ENCODE measurements at places on chromosomes 1 and 21.

GRCh38 chr1:45846931-45847330 is 43.5 kb downstream of the MAST2 start:
- H3K27me3 ChIP-seq, result no peaks in the 10 kb centered on the region
- no peak for DNase-seq
- peaks cover 14% of the 10 kb centered on the region for H3K4me1 ChIP-seq
- peaks cover 16% of the 10 kb centered on the region for H3K36me3 ChIP-seq

- DNase-seq, result no peak
- H3K36me3 ChIP-seq, result no peaks in the 10 kb centered on the region
- no peaks in the 10 kb centered on the region for H3K27me3 ChIP-seq
Observed at GRCh38 chr1:175221557-175222175, 29.1 kb upstream of the KIAA0040 start.

DNA sequence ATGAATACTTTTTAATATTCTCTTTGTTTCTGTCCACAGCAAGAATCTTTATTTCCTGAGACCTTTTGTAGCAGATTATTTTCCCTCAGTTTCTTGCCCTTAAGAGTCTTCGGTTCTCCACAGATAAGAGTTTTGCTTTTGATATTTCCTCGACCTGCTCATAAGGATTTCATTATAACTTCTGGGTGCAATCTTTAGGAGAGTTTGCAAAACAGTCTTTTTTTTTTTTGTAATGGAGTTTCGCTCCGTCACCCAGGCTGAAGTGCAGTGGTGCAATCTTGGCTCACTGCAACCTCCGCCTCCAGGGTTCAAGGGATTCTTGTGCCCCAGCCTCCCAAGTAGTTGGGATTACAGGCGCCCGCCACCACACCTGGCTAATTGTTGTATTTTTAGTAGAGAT is 10.1 kb upstream of the UBE4B start:
- no peak for DNase-seq
- H3K36me3 ChIP-seq, result no peaks in the 10 kb centered on the region
- no peaks in the 10 kb centered on the region for H3K27me3 ChIP-seq
- H3K4me1 ChIP-seq, result no peaks in the 10 kb centered on the region
- H3K4me3 ChIP-seq, result no peak overlapping the region
- no peak overlapping the region for H3K27ac ChIP-seq

GRCh38 chr1:156887317-156887716 is 6.2 kb upstream of the PEAR1 start:
- no peak for DNase-seq
- peaks cover 45% of the 10 kb centered on the region for H3K27me3 ChIP-seq
- H3K27ac ChIP-seq, result no peak overlapping the region

- H3K27ac ChIP-seq, result peak overlapping the region; percentile 99
- H3K27me3 ChIP-seq, result no peaks in the 10 kb centered on the region
Observed at GRCh38 chr1:234600418-234601281, 9.3 kb downstream of the IRF2BP2 start.

GRCh38 chr1:96355521-96355920 is 366.1 kb upstream of the PTBP2 start:
- H3K27ac ChIP-seq, result no peak overlapping the region
- no peaks in the 10 kb centered on the region for H3K27me3 ChIP-seq
- no peaks in the 10 kb centered on the region for H3K36me3 ChIP-seq

DNA sequence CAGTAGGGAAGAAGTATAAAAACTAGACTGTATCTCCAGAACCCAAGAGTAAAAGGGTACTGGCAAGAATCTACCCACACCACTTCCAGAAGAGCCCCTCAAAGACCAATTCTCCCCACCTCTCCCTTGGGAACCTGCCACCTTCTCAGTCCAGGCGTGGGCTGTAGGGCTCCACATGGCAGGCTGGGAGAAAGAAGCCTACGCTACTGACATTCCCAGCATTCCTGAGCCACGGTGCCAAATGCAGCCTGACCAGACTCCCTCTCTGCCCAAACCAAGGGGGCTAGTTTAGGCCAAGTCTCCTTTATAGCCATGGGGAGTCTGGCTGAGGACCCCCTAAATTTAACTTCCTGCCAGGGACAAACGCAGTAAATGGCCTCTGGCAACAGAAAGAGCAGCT is 2.0 kb downstream of the UBE2Q1 start:
- peak overlapping the region; percentile 90 for H3K4me3 ChIP-seq
- DNase-seq, result no peak
- no peaks in the 10 kb centered on the region for H3K27me3 ChIP-seq
- H3K27ac ChIP-seq, result peak overlapping the region; percentile 90
- H3K36me3 ChIP-seq, result peaks cover 72% of the 10 kb centered on the region

- H3K27ac ChIP-seq, result no peak overlapping the region
- H3K27me3 ChIP-seq, result peaks cover 2% of the 10 kb centered on the region
- no peaks in the 10 kb centered on the region for H3K4me1 ChIP-seq
Observed at GRCh38 chr1:208756339-208756981, 512.3 kb upstream of the PLXNA2 start.

- peaks cover 47% of the 10 kb centered on the region for H3K4me1 ChIP-seq
- peak within 1 kb of the TSS; percentile 95 for H3K27ac ChIP-seq
- peak within 1 kb of the TSS; percentile 94 for H3K4me3 ChIP-seq
- H3K27me3 ChIP-seq, result peaks cover 9% of the 10 kb centered on the region
- peaks cover 3% of the 10 kb centered on the region for H3K36me3 ChIP-seq
Observed at GRCh38 chr1:200738327-200738948, at the start of gene CAMSAP2. Gene CAMSAP2, plus strand, starts transcription at chr1:200738893. Its CDS starts 935 bp downstream, at chr1:200739828.

DNA sequence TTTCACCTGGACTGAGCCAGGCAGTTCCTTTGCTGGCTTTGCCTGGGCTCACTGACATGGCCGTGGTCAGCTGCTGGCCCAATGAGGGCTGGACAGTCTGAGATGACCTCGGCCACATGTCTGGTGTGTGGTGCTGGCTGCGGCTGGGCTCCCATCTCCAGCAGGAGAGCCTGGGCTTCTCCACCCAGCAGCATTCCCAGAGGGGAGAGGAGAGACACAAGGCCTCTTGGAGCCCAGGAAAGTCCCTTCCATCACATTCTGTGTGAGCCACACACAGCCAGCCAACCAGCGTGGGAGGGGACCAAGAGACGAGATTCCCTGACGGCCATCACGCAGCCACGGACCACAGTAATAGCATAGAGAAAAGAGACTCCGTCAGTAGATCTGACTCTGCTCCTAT is 21.1 kb upstream of the SUMO3 start:
- H3K4me1 ChIP-seq, result no peaks in the 10 kb centered on the region
- no peak for DNase-seq
- H3K27me3 ChIP-seq, result no peaks in the 10 kb centered on the region

DNA sequence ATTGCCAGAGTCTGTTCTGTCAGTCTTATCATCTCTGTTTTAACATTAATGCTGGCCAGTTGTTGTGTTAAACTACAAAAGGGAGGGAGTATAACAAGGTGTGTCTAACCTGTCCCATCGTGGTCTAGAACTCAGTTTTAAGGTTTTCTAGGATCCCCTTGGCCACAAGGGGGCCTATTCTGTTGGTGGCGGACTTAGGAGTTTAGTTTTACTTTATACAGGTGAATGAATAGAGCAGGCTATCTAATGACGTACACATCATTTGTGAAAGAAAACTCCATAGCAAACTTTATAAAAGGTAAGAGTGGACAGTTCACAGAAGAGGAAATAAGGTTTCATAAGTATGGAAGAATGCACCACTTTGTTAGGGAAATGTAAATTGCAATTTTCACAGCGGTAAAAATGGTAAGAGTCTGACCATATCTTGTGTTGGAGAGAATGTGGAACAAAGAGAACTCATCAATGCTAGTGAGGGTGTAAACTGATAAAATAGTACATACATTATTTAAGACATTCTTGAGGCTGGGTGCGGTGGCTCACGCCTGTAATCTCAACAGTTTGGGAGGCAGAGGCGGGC is 2.5 kb upstream of the ATF6 start:
- H3K27ac ChIP-seq, result peak overlapping the region; percentile 15
- H3K36me3 ChIP-seq, result peaks cover 23% of the 10 kb centered on the region
- H3K4me3 ChIP-seq, result peak overlapping the region; percentile 43
- no peaks in the 10 kb centered on the region for H3K27me3 ChIP-seq

- peaks cover 19% of the 10 kb centered on the region for H3K4me1 ChIP-seq
- no peaks in the 10 kb centered on the region for H3K27me3 ChIP-seq
- H3K36me3 ChIP-seq, result peaks cover 3% of the 10 kb centered on the region
Observed at GRCh38 chr1:27539901-27540861, 50.2 kb upstream of the WASF2 start.

DNA sequence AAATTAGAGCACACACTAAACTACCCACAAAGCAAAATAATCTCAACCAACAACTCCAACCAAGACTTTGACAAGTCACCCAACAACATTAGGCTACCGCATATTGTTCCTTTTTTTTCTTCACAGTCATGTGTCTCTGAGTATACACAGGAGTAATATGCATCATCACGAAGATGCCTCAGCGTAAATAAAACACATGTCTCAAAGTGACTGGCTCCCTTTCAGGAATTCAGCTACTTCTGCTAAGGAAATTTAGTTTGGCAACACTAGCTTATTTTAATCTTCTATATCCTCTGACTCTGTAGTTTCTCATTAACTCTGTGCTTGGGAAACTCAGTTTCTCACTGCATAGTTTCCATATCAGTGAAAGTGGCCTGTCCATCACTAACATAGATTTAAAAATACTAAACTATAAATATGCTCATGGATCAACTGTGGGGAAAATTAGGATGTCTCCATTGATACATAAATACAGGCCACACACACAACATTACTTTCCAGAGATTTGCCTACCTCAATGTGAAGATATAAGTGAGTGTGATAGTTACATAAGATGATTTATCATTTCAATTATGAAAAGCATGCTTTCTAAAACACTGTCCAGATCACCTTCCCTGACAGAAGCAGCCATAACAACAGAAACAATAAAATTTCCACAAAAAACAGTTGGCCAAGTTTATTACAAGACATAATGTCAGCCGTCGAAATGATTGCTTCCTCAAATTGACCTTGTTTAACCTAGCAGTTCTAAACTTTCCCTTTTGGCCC is 113.2 kb downstream of the PTGER3 start:
- DNase-seq, result no peak
- no peaks in the 10 kb centered on the region for H3K36me3 ChIP-seq
- no peak overlapping the region for H3K27ac ChIP-seq
- no peaks in the 10 kb centered on the region for H3K4me1 ChIP-seq
- no peak overlapping the region for H3K4me3 ChIP-seq

DNA sequence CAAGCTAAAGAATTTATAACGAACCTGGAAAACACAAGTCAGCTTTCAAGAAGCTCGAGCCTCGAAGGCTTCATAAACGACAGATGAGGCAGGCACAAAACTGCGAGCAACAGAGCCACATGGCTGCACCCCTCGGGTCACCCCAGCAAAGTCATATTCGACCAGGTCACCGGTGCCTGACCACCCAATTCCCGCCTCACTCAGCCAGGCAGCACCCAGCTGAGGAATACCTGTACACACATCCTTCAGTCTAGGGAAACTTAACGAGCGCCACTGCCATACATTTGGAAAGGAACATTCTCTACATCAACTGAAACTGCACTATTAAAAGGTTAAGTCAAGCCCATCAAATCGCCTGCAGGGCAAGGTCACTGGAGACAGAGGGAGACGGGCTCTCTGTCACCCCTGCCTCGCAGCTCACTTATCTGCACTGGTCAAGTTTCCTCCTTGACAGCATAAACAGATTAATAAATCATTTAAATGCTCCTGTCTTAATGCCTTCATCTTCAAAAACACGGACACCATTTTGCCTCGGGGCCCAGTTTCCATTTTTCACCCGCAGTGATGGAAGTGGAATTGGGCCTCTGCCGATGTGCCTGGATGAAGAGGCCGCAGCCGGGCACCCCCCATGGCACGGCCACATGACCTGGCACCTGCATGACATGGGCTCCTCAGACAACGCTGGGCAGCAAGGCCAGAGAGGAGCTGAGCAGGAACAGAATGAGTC is 20.6 kb downstream of the NPHP4 start:
- no peaks in the 10 kb centered on the region for H3K4me1 ChIP-seq
- no peak overlapping the region for H3K4me3 ChIP-seq
- H3K36me3 ChIP-seq, result peaks cover 28% of the 10 kb centered on the region
- DNase-seq, result no peak

DNA sequence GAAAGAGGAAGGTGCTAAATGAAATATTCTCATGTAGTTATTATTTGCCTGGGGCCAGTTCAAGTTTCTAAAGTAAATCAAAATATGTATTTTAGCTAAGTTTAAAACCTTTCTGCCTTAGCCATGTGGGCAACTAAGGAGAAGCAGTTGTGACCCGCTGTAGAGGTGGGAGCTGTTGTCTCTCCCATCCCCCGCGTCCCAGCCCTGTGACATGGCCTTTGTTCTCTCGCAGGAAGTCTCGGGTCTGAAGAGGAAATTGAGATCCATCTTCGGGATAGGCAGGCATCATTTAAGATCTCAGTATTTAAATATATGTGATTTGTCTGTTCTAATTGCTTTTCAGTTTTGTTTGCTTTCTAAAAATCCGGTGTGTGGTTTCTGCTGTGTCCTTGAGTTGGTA is 121.5 kb downstream of the CAMTA1 start:
- no peaks in the 10 kb centered on the region for H3K36me3 ChIP-seq
- peaks cover 15% of the 10 kb centered on the region for H3K27me3 ChIP-seq
- H3K27ac ChIP-seq, result no peak overlapping the region
- H3K4me3 ChIP-seq, result no peak overlapping the region

GRCh38 chr21:39010629-39011404 is 172.4 kb downstream of the PSMG1 start:
- H3K27ac ChIP-seq, result no peak overlapping the region
- H3K36me3 ChIP-seq, result no peaks in the 10 kb centered on the region
- no peak overlapping the region for H3K4me3 ChIP-seq

Data from activated T-cell treated with anti-CD3 and anti-CD28 coated beads, Interleukin-2, amount 50 U/mL, for 24 hours (primary cell).